ENCODE measurements at places on chromosomes 3 and 15.
A peak's percentile ranks its signal among the peaks of the same experiment; 100 is the strongest.

- DNase-seq, result no peak
Measured at GRCh38 chr15:85778107-85778776, 16.5 kb downstream of the KLHL25 start.

DNA sequence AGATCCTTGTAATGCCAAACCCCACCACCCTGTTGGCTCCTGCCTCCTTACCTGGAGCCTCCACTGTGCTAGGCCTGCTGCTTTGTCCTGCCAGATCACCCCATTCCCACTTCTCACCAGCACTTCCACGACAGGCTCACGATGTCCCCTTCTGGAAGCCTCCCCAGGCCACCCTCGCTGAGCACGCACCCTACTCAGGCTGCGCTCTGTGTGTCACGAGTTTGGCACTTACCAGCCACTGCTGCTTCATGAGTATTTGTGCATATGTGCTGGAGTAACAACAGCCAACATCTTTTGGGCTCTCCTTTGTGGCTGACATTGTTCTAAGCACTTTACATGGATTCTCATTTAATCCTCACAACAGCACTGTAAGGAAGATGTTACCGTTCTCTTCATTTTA lies 58.1 kb downstream of the PDIA5 start:
- no peak for DNase-seq

GRCh38 chr3:58683001-58683458 lies 16.5 kb upstream of the FAM3D start:
- peak; percentile 40 for DNase-seq

DNA sequence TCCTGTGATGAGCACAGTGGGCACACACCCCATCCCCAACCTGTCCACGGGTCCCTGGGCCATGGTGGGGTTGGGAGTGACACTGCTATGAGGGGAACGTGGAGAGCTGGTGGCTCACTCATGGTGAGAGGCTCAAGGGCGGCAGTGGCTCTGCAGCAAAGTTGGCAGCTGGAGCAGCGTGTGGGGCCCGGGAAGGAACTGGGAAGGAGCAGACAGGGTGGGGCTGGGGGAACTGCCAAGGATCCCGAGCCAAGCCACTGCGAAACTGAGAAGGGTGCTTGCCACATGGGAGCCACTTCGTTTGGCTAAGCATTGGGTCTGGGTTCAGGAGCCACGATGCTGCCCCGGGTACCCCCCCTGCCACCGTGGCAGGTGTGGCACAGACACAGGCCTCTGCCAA lies 80.1 kb downstream of the SNRK start:
- DNase-seq, result no peak

DNA sequence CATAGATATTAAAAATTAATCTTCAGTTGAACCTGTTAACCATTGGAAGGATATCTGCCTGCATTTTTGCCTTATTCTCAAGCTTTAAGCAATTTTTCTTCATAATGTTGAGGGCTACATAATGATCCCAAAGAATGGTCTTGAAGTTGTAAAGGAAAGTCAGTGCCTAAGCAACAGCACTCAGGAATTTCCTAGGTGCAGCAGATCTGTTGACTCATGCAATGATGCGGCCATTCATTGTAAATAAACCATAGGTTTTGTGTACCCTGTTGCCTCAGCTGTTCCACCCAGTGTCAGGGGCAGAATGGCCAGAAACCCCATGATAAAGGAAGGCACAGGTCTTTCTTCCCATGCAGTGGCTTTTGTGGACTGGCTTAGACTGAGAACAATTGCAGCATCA lies 78.4 kb upstream of the TRIM42 start:
- DNase-seq, result no peak

DNA sequence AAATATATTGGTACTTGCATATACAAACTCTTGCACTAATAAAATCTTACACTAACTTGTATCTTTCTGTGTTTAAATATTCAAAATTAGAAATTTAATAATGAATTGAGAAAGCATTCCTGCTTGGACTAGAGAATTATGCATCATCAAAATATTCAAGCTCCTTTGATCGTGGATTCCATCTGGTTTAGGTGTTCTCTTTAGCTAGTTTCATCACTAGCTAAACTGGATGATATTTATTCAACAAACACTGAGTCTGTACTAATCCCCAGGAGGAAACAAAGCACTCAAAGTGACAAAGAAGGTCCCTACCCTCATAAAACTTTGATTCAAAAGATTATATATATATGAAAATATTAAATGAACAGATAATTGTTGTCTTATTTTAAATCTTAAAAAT lies 1360.9 kb upstream of the ALCAM start:
- no peak for DNase-seq

DNA sequence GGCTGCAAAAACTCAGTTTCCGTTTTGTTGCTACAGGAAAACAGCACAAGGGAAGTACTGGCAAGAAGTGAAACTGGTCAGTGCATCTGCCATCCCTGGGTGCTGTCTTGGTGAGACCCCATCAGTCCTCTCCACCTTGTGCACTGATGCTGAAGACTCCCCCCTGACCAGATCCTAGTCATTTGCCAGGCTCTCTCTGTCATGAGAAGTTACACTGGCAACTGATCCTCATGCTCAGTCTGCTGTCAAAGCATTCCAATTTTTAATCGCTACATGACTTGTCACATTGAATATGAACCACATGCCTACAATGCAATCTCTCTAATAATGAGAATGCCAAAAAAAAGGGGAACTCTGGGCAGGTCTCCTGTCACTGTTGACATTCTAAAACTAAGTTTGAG lies 296.5 kb downstream of the ZIC1 start:
- peak; percentile 77 for DNase-seq

DNA sequence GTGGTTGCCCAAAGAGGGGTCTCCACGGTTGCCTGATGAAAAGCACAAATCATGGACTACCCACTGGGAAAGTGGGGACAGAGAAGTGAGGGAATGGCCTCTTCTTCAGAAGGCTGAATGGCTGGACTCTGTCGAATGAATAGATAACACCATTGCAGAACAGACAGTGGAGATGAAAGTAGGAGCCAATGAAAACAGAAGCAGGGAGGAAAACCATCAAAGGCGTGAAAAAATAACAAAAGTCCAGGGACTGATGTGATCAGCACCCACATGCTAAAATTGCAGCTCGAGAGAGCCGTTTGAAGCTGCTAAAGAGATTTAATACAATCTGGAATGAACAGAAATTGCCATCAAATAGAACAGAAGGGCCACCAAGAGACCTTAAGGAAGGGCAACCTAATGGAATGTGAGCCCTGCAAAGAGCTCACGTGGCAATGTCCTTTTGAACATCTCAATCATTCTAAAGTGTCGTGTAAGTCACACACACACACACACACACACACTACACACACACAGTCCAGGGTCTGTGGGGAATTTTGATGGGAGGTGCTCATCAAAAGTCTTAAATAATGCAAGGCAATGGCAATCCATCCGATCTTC lies 130.9 kb upstream of the ICE2 start:
- DNase-seq, result no peak

- no peak for DNase-seq
Measured at GRCh38 chr3:59404064-59404463, 354.2 kb upstream of the CFAP20DC start.

DNA sequence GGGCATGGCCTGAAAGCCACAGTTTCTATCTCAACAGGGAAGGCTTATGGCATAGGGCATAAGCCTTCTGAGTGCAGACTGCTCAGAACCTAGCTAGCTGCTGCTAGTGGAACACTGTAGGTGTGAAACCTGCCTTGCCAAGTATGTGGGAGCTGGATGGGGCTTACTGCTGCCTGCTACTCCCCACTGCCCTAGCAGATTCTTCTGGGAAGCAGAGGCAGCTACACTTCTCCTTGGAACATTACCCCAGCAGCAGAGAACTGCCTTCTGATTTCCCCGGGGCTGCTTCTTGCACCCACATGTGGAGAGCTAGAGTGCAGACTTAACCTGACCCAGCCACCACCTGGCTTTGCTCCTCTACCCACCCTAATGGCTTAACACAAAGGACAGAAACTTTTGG lies 215.7 kb downstream of the POLQ start:
- no peak for DNase-seq
